ENCODE measurements at places on chromosomes 2 and 18.
A peak's percentile ranks its signal among the peaks of the same experiment; 100 is the strongest.

- no peak for DNase-seq
Measured at GRCh38 chr18:49444581-49444980, 15.9 kb downstream of the DYM start.

DNA sequence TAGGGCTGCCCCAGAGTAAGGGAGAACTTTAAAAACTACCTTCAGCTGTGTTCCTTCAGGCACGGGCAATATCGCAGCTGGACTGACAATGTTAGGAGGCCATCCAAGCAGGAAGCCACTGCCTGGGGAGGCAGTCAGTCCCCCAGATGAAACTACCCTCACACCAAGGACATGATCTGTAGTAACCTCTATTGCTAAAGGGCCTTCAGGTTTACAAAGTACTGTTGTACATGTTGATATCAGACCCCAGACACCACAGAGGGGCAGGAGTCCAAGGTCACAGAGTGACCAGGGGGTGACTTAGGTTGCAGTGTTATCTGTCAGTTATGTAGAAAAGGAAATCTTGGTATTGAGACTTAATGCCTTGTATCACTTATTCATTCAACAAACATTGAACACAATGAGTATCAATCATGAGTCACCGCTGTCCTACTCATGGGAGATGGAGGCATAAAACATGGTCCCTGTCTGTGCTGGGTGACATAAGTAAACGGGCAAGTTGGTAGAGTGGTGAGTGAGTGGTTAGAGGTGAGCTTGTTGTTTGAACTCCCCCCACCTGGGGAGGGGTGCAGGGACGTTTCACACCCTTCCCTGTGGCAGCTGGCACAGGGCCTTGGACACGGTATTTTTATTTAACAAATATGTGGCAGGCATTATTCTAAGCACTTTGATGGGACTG is 7.1 kb downstream of the CABLES1 start:
- no peak for DNase-seq

- DNase-seq = no peak
Measured at GRCh38 chr2:114032705-114033104, 142.8 kb downstream of the ACTR3 start.

- no peak for DNase-seq
Measured at GRCh38 chr18:79692056-79692455, 12.5 kb downstream of the CTDP1 start.

- peak; percentile 19 for DNase-seq
Measured at GRCh38 chr2:8514796-8515758, 166.8 kb upstream of the ID2 start.

GRCh38 chr2:223797811-223798721 is 39.3 kb downstream of the AP1S3 start:
- DNase-seq = no peak

GRCh38 chr2:212330263-212330662 is 208.3 kb downstream of the ERBB4 start:
- no peak for DNase-seq

DNA sequence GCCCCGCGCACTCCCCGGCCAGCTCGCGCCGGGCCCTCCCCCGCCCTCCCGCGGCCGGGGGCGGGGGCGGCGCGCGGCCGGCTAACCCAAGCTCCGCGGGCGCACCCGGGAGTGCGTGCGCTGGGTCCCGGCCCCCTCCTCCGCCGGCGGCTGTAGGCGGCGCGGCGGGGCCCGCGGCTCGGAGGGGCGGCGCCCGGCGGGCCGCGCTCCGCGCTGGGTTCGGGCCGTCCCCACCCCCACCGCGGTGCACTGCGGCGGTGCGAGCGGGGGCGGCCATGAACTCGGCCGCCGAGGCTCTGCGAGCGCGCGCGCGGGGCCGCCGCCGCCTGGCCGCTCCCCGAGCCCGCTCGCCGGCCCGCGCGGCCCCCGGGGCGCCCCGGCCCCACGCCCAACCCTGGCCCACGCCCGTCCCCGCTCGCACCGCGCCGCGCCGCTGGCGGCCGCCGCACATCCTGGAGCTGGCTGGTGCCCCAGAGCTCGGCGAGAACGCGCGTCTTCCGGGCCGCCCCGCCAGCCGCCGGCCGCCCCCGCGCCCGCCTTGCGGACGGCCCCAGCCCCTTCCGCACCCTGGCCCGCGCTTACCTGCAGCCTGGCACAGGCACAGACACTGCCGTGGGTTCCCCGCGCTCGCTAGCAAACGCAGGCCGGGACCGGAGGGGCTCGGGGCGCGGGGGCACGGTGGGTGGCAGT is at the start of gene ZBTB14:
Gene ZBTB14, minus strand, starts transcription at position 496 of the 690 bp plus-strand sequence. CDS start 2,480 bp downstream, outside the sequence.
- DNase-seq = peak; percentile 52

- no peak for DNase-seq
Measured at GRCh38 chr2:238528953-238529781, 102.4 kb downstream of the ASB1 start.

DNA sequence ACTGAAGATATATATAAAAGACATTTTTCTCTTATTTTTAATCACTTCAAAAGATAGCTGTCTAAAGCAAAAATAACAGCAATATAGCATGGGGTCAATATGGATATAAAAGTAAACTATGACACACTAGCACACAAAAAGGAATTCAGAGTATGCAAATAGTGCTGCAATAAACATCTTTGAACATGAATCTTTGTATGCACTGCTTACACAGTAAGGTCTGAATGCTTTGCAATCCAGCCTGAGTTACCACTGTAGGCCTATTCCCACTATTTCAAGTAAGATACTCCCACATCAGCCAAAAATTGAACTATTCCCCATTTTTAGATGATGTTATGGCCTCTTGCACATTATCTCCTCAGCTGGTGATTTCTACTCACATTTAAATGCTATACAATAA is 27.4 kb upstream of the ERCC3 start:
- no peak for DNase-seq

- DNase-seq = no peak
Measured at GRCh38 chr18:75179819-75180600, 28.9 kb downstream of the PTGR3 start.

DNA sequence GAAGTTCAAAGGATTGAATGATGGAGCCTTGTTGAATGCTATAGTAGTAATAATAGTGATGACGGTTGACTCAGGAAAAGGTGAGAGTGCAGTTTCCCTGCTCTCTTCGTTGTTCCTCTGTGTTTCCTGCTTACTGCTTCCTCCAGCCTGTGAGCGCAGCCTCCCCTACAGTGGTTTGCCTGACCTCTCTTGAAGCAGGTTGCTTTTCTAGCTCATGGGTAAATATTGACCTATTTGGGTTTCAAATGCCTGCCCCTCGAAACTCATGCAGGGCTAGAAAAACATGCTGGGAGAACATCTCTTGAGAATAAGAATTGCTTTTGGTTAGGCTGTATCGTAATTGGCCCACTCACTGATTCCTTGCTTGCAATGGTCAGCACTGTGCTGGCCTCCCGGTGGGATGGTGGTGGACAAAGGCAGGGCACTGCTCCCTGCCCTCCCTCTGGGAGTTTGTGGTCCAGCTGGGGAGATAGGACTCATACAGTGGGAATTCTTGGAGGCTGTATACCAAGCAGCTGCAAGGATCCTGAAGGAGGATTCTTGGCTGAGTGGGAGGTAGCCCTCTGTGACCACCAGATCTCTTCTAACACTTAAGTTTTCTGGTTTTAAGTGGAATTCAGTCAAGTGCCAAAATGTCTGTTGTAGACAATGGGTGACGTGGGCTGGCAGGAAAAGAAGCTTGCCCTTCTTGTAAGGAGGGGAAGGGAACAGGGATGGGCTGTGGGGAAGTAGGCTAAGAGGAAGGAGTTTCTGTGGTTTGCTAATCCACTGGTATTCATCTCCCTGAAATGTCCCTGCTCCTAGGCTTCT is 5.4 kb upstream of the RNF181 start:
- no peak for DNase-seq

DNA sequence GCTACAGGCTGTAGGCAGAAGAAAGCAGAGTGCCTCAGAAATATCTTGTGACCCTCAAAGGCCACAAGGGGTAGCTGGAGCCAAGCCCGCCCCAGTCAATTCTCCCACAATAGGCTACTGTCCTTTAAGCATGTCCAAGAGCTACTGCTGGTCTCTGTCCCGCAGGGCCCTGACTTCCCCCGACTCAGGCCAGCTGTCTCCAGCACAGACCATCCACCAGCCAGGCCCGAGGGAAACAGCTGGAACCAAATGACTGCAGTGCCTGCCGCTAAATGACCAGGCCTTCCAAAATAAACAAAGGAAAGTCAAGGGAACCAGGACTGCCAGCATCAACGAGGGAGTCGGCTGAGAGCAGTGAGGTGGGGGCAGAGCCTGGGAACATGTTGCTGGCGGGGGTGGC is 36.7 kb downstream of the MCFD2 start:
- DNase-seq = no peak

- DNase-seq = no peak
Measured at GRCh38 chr18:493986-494983, 6.2 kb downstream of the COLEC12 start.

GRCh38 chr2:33859811-33860461 is 260.8 kb upstream of the FAM98A start:
- no peak for DNase-seq

DNA sequence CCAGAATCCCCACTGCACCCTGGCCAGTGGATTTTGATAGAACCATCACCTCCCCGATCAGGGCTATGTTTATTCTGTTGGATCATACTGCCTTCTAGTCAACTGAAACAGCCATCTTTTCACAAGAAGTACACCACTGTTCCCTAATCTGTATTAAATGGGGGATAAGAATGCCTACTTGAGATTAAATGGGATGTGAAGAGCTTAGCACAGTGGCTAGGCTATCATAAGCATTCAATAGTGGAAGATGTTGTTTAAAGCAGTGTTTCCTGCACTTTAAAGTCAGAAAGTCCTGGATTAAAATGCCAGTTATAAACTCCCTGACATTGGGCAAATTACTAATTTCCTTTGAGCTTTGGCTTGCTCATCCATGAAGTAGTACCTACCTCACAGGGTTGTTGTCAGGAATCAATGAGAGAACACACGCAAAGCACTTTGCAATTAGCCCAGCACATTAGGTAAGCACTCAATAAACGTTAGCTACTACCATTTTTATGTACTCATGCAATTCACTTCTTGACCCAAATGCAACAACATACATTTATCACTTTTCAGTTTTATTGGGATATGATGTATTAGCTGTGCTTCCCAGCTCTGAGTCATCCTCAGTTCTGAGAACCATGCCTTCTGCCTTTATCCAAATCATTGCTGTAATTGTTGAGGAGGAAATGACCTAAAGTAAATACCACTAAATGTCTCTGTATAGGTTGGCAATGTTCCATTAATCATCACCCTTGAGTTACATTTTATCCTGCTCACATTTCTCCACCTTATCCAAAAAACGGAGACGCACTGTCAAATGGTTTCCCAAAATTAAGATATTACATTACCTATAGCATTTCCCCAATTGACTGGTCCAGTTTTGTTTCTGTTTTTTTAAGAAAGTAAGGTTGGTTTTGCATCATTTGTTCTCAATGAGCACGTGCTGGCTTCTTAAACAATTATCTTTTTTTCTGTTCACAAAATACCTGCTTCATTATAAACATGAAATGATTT is 2.1 kb downstream of the TMEM247 start:
- DNase-seq = no peak

DNA sequence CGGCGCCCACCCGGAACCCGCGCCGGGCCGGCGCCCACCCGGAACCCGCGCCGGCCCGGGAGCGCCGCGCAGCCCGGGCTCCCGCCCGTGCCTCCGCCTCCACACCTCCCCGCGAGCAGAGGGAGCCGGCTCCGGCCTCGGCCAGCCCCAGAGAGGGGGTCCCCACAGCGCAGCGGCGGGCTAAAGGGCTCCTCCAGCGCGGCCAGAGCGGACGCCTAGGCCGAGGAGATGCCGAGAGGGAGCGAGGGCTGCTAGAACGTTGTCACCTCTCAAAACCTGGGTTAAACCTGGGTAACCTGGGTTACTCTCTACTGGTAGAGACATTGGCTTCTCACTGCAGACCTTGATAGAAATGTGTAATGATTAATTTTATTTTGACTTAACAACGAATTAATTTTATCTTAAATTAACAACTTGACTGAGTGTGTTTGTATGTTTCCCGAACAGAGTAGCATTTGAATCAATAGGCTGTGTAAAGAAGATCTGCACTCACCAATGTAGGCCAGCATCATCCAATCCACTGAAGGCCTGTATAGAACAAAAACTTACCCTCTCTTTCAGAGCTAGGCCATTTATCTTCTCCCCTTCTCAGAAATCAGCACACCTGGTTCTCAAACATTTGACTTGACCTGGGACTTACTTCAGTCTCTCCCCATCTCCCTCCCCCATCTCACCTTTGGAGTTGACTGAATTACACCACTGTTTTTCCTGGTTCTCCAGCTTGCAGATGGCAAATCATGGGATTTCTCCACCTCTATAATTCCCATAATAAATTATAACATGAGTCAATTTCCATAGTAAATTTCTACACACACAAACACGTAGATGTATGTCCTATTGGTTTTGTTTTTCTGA is 242.7 kb downstream of the ASXL3 start:
- DNase-seq = no peak

DNA sequence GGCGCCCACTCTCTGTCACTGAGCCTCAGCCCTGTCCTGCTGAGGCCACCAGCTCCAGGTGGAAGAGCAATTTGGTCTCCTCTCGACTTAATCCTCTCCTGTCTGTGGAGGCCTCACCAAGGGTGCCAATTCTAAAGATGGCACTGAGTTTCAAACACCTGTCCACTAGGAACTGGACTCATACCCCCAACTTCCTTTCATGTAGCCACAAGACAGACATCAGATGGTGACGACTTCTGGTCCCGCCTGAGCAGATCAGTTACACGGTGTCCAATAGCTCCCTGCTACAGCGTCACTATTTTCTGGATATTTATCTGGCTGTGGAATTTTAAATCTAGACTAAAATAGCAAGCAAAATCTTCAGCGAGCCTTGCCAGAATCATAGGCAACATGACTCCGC is 24.5 kb upstream of the SP5 start:
- DNase-seq = no peak

DNA sequence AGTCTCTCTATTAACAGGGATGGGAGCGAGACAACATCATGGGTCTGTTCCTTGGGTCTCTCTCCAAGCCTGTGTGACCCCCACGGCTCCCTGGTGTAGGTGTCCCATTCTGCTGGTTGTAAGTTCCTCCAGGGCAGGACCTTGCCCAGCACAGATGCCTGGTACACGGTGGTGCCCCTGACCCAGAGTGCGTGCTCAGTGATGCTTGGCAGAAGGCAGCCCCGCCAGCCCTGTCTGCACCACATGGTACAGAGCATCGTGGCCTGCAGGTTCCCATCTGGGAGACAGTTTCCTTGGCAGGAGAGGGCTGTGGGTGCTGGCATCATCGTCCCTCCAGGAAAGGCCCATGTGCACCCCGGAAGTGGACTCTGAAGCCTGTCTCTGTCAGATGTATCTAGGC is 249.0 kb downstream of the KLHL29 start:
- DNase-seq = no peak

- DNase-seq = no peak
Measured at GRCh38 chr2:162245061-162245460, 1.8 kb upstream of the FAP start.

DNA sequence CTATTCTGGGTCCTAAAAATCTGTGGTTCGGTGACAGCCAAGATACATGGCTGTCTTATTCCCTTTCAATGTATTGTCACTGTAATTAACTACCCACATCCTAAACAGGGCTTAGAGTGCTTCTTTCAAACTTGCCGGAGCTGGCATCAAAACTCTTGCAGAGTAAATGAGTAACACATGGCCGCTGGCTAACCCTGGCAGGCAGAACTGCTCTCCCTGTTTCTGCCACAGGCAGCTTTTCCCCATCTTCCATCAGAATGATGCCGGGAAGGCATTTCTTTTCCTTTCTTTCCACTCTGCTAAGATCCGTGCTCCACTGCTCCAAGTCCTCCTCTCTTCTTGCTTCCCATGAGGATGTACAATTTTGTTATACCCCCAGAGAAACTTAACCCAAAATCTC is 54.8 kb upstream of the PTPRM start:
- DNase-seq = no peak

GRCh38 chr2:3405876-3406275 is 26.4 kb downstream of the TRAPPC12 start:
- no peak for DNase-seq

- no peak for DNase-seq
Measured at GRCh38 chr2:191014653-191015020, 666 bp upstream of the STAT1 start.

Data from activated CD4-positive, alpha-beta T cell treated with anti-CD3 and anti-CD28 coated beads for 1 hour (primary cell).